Thymus (tissue), 14 donors: ENCODE measurements at places on chromosomes 12 and 14. TPM values are rescaled to one million over a fixed set of nuclear protein-coding genes. Genes with fewer than 3 reads are reported as not detected.

Gene SMIM41
- 0.14 TPM for polyA plus RNA-seq

Gene GARIN6
- polyA plus RNA-seq: 0.02 TPM

Gene TTC9
- polyA plus RNA-seq: 6.1 TPM

Gene DPF3
- polyA plus RNA-seq: 0.46 TPM

Gene DPY19L2
- 20.7 TPM for polyA plus RNA-seq

Gene KRT83
- 1.0 TPM for polyA plus RNA-seq

Gene NPFF
- polyA plus RNA-seq: 3.7 TPM

Gene KRT75
- 6.8 TPM for polyA plus RNA-seq

Gene SIX6
- polyA plus RNA-seq: 0.05 TPM

Gene EVL
- polyA plus RNA-seq: 233 TPM

Gene GALNT9
- 0.91 TPM for polyA plus RNA-seq

Gene COX14
- 81.4 TPM for polyA plus RNA-seq

Gene EFS
- 5.2 TPM for polyA plus RNA-seq

Gene ATP5MC2
- polyA plus RNA-seq: 335 TPM

Gene KRT2
- polyA plus RNA-seq: 26.4 TPM

Gene DERA
- 25.7 TPM for polyA plus RNA-seq
